ELR (cell line): ENCODE measurements at places on chromosomes 4 and X.

DNA sequence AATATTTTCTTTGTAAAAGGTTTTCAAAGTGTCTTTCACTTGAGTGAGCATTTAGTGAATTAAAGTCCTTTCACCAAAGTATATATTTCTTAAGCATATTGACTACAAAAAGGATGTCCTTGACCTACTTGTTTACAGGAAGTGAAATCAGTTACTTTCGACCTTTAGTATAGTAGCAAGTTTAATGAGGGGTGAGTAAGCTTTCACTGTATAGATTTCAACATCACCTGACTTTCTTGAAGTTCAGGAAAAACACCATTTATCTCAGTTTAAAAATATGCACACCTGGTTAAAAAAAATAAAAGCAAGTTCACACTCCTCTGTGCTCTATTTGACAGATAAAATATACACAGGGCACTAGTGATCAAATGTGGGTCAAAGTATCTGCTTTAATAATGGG, 88.1 kb downstream of the CCSER1 start:
- DNase-seq: no peak

- DNase-seq: peak; percentile 27
Measured at GRCh38 chr4:113049421-113050370, at the start of gene ANK2. TSS of gene ANK2 (plus strand) at chr4:113049653. CDS start at chr4:113049729, 76 bp downstream.

DNA sequence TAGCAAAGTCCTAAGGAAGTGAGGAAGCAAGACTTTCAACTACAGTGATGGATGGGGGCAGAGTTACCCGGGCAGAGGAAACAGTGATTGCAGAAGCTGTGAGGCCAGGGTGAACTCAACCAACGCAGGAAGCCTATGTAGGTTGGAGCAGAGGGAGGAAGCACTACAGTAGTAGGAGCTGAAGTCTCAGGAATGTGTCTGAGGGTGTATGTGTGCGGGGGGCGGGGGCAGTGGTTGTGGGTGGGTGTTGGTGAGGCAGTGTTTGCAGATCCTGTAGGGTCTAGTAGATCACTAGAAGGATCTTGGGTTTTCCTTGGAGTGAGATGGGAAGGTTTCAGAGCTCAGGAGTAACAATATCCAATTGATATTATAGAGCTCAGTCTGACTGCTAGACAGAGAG, 9.9 kb upstream of the MID1 start:
- no peak for DNase-seq

- DNase-seq: no peak
Measured at GRCh38 chrX:17662391-17662790, 74.9 kb upstream of the SCML1 start.

DNA sequence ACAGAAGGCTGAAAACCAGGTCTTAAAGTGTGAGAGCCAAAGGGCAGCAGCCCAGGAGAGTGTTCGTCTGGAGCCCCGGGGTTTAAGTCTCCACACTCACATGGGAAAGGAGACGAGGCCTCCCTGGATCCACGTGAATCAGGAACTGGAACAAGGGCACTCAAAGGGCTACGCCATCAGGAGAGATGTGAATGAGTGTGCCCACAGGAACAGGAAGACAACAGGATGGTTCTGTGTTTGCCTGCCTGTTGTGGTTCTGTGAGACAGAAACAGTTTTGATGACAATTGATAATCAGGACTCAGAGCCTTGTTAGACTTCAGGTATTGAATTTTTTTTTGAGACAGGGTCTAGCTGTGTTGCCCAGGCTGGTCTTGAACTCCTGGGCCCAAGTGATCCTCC, 4.9 kb upstream of the CTBP1 start:
- DNase-seq: no peak

DNA sequence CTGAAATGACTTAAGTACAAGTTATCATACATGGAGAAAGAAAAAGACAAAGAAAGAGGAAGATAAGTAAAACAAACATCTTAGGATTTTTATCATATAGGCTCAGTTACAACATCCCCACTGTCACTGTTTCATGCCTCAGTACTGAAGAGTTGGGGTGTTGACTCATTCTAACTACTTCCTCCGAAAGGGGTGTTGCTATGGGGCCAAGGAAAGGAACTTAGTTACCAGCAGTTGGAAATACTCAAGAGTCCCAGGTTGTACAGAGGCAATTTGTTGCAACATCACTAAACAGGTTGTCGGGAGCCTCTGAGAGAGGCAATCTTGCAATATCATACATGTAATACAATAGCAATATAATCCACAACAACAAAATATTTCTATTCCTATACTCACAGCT, 1264.7 kb downstream of the PCDH7 start:
- DNase-seq: peak; percentile 2

DNA sequence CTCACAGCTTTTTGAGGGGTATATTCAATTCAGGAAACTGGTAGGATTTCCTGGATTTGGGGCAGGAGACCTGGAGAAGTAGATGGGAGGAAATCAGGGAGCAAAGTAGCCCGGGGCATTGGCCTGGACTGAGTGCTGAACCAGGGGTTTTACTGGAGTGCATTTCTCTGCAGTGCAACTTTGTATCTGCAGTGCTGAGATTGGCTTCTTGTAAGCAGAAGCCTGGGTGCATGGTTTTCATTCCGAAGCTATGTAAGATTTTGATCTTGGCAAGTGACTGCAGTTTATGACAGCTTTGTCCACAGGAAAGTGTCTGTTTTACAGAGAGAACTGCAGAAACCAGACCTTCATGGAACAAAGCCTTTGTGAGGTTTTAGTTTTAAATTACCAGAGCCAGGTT, 158.3 kb downstream of the SPCS3 start:
- no peak for DNase-seq

DNA sequence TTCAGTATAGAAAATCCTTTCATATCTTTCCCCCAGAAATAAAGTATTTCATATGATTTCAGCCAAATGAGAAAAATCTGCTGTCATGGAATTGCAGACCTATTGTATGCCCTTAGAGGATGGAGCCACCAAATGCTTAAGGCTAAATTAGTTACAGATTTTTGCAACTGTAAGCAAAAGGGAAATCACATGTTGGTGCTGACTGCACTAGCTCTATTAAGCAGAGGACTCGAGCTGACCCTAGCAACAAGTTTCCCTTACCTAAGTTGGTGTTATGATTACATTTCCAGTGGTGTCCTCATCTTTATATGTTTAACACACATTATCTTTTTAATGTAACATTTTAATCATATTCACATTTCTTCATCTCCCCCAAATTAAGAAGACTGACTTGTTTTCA, 58.3 kb upstream of the DOCK11 start:
- no peak for DNase-seq

GRCh38 chrX:18394477-18394876, 30.9 kb upstream of the CDKL5 start:
- no peak for DNase-seq

GRCh38 chrX:35339796-35340195, 397.2 kb downstream of the FAM47B start:
- no peak for DNase-seq

DNA sequence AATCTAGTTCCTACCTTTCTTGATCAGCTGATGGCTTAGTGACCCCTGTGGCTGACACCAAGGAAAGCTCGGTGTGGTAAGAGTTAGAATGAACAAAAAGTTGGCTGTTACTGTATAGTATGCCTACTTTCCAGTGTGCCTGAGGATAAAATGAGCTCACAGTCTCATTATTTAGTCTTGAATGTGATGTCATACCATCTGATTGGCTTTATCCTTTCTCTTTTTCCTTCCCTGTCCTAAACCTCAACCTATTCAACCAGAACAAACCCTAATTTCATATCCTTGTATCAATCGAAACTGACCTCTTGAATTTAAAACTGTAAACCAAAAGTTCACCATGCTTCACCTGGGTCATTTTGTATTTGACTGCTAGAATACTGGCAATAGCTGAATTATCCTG, 156.4 kb downstream of the PPARGC1A start:
- no peak for DNase-seq

- DNase-seq: peak; percentile 27
Measured at GRCh38 chr4:152309418-152309817, 226.5 kb downstream of the FBXW7 start.

- DNase-seq: no peak
Measured at GRCh38 chr4:134243742-134244713, 42.4 kb upstream of the PABPC4L start.

DNA sequence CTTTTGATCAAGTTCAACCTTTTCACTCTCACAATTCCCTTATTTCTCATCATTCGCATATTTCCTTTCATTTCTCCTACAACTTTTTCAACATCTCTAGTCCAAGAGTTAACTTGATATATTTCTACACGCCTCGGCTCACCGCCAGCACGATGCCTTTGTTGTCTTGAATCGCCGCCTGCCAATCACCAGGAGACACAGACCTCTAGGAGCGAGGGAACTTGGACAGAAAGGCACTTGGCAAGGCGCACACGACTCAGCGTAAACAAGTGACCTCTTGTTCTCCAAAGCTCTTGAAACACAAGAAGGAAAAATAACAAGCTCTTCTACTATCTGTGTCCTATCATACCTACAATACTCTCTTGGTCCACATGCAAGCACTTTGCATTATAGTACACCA, 27.1 kb upstream of the RBMX start:
- DNase-seq: no peak

DNA sequence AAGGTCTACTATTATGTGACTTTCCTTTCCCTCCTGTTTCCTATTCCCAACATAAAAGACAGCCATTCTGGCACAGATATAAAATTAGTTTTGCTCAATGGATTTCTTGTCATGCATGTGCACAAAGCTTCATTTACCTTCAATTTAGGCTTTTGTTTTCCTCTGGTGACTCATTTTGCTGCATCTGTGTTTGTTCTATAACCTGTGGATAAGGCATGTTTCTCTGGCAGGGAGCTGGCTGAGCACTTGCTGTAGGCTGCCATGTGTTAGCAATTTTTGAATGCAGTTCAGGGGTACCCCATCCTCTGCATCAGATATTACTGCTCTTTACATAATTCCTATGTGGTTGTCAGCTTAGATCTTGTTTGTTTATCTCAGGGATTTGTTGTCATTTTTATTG, 202.8 kb upstream of the GRID2 start:
- no peak for DNase-seq

DNA sequence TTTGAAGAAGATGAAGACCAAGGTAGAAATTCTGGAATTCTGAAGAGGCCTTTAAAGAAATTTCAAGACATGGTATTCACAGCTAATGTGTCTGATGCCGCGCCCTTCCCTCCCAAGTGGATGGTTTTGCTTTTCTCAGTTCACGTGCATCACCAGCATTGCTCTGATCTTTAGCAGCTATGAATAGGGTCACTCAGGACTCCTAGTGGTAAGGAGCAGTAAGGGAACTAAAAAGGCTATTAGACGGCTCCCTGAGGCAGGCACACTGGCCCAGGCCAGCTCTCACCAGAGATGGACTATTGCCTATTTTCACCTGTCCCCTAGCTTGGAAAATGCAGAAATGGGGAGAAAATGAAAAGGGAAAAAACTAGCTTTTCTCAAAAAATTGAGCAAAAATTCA, 447.5 kb upstream of the RASGEF1B start:
- peak; percentile 12 for DNase-seq

DNA sequence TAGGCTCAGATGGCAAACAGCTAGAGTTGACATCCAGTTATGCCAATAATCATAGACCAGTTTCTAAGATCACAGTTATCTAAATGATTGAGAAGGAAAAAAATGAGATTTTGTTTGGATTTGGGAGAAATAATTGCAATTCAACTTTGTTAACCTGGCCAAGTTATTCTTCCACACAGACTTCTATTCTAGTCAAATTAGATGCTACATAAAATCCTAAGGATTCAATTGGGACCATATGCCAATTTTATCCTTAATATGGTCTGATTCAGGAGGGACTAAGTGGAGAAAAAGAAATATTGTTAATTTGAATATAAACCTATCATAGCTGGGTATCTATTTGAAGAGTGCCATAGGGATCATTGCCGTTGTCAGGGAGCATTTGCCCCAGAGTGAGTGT, 178.3 kb upstream of the SLC7A11 start:
- no peak for DNase-seq

GRCh38 chrX:155094468-155095061, 23.3 kb downstream of the BRCC3 start:
- peak; percentile 50 for DNase-seq

DNA sequence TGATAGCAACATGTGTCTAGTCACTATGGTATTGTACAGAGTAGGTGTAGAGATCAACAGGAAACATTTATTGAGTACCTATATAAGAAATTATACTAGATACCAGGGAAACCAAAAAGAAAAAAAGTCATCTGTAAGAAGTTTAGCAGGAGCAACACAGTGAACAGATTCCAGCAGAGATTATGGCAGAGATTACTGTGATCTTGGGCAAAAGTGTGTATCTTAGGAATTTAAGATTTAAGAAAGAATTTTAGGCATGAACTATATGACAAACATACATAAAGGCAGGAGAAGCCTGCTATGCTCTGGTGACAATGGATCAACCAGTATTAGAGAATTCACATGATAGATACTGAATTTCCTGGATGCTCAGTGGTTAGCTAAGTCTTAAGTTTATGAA, 37.9 kb downstream of the SNCA start:
- DNase-seq: no peak

GRCh38 chr4:153542834-153543233, 76.7 kb downstream of the TMEM131L start:
- no peak for DNase-seq

- no peak for DNase-seq
Measured at GRCh38 chr4:4864940-4865704, 5.7 kb downstream of the MSX1 start.

GRCh38 chr4:108172231-108172752, 3.6 kb upstream of the LEF1 start:
- peak; percentile 48 for DNase-seq

- peak; percentile 64 for DNase-seq
Measured at GRCh38 chr4:70518716-70519115, 347 bp downstream of the AMTN start.

DNA sequence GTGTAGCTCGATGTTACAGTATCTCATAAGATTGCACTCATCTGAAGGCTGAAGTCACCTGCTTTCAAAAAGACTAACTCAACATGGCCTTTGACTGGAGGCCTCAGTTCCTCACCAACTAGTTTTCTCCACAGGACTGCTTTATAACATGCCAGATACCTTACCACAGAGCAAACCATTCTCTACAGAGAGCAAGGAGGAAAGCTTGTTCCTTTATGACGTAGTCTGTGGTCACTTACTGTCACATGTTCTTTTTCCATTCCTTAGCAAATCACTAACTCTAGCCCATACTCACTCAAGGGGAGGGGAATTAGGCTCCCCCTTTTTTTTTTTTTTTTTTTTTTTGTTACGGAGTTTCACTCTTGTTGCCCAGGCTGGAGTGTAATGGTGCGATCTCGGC, 3.2 kb downstream of the THAP9 start:
- no peak for DNase-seq

DNA sequence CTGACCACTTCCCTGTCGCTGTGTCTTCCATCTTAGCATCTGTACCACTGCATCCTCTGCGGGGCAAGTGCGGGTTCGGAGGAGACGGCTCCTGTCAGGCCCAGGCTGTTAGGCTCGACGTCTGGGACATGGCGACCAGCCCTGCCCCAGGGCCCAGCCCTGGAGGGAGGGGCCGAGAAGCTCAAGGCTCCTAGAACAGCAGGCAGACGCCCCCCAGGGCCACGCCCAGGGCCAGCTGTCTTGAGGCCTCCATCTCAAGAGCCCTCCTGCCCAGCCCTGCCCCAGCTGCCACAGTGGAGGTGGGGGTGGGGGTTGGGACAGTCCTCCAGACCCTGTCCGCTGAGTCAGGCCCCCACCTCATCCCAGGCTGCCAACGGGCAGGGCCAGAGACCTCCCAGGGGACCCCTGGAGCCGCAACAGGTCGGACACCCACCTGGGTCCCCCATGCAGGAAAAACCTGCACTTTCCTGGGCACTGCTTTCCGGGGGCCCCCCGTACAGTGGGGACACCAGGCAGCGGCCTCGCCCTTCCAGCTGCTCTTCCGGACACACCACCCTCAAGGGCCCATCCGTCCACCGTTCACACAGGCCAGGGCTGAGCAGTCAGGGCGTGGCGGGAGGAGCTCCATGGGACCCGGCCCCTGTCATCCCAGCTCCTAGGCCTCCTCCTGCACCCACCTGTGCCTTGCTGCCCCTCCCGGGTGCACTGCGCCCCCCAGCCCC, 83.1 kb downstream of the FAM53A start:
- no peak for DNase-seq
